ENCODE measurements at places on chromosomes 11 and 22. TPM values are rescaled to one million over a fixed set of nuclear protein-coding genes. Genes with fewer than 3 reads are reported as not detected.

GRCh38 chr22:31603081-31603525 is 58.9 kb downstream of the PISD start:
- H3K4me1 ChIP-seq, result peaks cover 13% of the 10 kb centered on the region
- H3K27me3 ChIP-seq, result no peaks in the 10 kb centered on the region
- H3K4me3 ChIP-seq, result no peak overlapping the region
- peaks cover 2% of the 10 kb centered on the region for H3K36me3 ChIP-seq

- H3K4me1 ChIP-seq, result no peaks in the 10 kb centered on the region
- H3K4me3 ChIP-seq, result peak within 1 kb of the TSS; percentile 16
- H3K36me3 ChIP-seq, result no peaks in the 10 kb centered on the region
- H3K27me3 ChIP-seq, result peaks cover 19% of the 10 kb centered on the region
- H3K27ac ChIP-seq, result no peak within 1 kb of the TSS
Measured at GRCh38 chr22:44180706-44181032, at the start of gene PARVG. TSS of gene PARVG (plus strand) at chr22:44180925. CDS start at chr22:44183330, 2,405 bp downstream.

Gene FOLR3
- total RNA-seq, result 0.88 TPM

Gene OR10A2
- total RNA-seq, result not detected

Gene DRICH1
- 0.29 TPM for total RNA-seq
